Stimulated activated CD4-positive, alpha-beta T cell treated with anti-CD3 and anti-CD28 coated beads, TNF-alpha, amount 100 ng/mL, for 1 hour (primary cell): ENCODE measurements at places on chromosomes 7 and 10.

DNA sequence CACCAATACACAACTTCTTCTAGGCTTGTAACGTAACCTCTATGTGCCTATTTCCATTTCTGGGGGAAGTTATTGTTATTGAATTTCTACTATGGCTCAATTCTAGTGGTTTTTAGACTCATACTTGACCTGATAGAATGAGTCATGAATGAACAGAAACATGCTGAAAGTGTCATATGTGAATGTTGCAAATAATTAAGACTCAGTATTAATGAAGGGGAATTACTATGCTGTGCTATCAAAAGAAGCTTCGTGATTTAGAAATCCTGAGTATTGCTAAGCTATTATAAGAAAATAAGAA lies 135.1 kb upstream of the ZWINT start:
- no peak for DNase-seq

DNA sequence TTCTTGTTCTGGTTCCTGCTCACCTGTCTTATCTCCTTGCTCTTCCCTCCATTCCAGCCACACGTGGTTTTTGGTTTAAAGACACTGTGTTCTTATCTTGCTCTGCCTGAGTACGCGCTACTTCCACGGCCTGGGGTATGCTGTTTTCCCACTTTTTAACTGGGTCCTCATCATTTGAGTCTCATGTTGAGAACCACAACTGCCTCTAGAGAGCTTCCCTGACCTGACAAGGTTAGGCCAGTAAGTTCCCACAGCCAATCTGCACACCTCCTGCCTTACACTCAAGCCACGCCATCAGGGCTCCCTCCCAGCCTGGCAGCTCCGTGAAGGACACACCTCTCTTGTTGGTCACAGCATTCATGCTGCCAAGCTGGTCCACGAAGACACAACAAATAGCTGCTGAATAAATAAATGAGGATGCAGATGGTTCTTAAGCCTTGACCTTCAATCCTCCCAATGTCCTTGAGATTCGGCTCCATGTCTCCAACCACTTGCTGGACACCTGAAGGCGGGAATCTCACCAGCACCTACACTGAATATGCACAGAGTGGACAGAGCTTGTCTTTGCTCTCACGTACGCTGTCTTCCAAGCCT lies 201.7 kb upstream of the KLF14 start:
- no peak for DNase-seq

GRCh38 chr7:45917658-45918057 lies 3.4 kb downstream of the IGFBP3 start:
- DNase-seq, result peak; percentile 38

DNA sequence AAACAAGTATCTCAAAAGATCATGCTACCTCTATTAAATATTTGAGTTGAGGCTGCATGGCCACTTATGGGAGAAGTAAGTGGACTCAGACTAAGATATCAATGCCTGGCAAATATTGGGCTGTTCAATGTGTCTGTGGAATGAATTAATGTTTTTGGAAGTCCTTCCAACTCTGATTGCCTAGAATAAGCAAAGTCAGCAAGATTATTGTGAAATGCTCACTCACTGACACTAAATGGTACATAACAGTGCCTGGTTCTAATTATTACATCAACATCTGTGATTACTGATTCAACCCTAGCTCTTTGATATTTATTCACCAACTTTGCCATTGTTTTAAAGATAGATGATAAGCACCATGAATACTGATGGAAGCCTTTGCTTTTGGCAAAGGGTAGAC lies 45.5 kb upstream of the HDAC9 start:
- no peak for DNase-seq

DNA sequence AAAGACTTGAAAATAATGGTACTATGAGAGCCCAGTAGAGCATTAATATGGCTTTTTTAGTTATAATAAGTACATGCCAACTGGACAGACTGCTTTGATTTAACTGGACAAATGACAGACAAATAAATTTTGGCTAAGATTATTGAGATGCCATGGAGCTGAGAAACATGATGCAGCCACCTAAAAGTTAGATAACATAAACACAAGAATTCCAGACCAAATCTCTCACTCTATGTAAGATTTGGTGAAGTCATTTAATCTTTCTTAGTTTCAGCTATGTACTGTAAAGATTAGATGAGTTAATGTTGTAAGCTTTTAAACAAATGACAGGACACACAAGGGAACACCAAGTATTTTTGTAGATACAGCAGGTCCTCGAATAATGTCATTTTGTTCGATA lies 118.2 kb downstream of the CACNA2D1 start:
- no peak for DNase-seq

- DNase-seq, result no peak
Observed at GRCh38 chr10:127987467-127988380, 80.8 kb downstream of the PTPRE start.

DNA sequence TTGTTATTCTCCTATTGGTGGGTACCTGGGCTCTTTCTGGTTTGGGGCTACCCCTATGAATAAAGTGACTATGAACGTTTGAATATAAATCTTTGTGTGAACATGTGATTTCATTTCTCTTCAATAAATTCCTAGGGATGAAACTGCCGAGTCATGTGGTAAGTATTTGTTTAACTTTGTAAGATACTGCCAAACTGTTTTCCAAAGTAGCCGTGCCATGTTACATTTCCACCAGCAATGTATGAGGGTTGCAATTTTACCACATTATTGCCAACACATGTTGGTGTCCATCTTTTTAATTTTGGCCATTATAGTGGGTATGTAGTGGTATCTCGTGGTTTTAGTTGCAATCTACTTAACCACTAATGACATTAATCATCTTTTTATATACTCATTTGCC lies 94.7 kb downstream of the ZNRF2 start:
- no peak for DNase-seq

DNA sequence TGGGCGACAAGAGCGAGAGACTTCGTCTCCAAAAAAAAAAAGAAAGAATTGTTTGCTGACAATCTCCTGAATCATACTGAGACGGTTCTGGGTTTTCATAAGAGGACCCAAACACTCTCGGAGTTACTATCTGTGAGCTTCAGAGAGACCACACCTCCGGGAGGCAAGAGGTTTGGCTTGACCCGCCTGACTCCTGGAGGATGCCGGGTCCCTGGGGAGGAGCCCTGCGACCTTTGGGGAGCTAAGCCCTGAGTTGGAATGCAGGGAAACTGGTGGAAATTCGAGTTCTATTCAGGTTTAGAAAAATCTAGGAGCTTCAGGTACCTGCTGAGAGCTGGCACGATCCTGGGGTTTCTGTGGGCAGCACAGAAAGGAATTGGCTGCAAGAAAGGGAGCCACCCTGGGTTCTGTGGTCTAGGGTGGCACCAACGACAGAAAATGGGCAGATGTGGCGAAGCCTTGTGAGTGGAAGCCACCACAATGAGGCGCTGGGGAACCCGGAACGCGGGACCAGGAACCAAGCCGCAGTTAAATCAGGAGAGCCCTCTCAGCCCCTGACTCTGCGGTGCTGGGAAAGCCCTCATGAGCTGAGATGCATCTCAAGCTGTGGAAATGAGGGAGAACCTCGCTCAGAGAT lies 21.9 kb upstream of the GATAD1 start:
- DNase-seq, result no peak

DNA sequence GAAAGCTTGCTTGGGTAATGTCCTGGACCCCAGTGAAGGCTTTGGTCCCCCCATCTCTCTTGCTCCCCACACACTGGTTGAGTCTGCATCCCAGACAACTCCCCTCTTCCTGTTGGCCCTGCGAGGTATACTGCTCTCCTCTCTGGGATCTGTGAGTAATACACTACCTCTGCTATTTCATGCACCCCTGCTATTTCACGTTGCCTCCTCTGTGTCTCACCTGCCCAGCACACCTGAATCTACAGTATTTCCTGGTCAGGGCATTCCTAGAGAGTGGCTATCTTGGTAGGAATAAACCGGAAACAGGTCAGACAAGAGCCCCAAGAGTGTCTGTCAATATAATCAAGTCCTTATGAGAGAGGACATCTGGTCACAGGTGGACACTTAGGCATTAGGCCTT lies 114.3 kb upstream of the ODAD2 start:
- no peak for DNase-seq

DNA sequence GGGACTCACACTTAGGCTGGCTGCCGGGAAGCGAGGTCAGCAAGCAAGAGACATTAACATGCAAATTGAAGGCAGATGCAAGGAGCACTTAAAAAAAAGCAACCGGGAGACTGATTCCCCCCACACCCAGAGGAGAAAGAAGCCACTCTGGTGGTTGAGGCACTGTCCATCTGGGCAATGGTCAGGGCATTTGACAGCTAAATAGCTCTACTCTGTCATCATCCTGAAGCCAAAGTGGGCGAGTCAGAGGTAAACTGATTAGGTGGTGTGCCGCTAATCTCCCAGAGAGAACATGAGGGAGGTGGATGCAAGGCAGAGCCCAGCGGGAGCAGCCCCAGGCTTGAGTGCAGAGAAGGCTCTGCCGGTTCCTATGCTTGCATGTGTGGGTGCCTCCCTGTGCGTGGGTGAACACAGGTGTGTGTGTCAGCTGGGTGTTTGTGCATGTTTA lies 100.6 kb downstream of the PLXNA4 start:
- no peak for DNase-seq

DNA sequence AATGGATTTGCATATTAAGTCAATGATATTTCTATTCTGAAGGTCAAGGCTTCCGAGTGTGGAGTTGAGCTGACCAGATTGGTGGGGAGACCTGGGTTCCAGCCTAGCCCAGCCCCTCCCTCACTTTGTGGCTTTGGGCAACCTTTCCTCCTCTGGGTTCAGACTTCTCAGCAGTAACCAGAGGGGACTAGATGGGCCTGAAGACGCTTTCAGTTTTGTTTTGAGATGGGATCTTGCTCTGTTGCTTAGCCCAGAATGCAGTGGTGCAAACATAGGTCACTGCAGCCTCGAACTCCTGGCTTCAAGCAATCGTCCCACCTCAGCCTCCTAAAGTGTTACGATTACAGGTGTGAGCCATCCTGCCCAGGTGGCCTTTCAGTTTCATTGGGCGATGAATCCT lies 68.1 kb upstream of the LEP start:
- DNase-seq, result no peak

DNA sequence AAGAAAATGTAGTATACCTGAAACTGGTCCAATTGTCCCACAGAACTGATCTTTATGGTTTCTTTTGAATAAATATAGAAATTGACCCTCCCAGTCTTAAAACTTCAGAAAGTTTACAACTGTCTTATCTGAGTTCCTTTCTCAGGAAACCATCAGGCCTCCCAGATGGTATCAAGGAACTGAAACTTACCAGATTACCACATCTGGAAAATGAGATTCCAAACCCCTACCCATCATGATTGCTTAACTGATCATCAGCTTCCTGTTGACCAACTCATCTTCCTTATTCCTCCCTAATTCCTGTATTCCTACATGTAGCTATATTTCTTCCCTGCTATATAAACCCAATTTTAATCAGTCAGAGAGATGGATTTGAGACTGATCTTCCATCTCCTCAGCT lies 5.5 kb downstream of the VWDE start:
- no peak for DNase-seq

DNA sequence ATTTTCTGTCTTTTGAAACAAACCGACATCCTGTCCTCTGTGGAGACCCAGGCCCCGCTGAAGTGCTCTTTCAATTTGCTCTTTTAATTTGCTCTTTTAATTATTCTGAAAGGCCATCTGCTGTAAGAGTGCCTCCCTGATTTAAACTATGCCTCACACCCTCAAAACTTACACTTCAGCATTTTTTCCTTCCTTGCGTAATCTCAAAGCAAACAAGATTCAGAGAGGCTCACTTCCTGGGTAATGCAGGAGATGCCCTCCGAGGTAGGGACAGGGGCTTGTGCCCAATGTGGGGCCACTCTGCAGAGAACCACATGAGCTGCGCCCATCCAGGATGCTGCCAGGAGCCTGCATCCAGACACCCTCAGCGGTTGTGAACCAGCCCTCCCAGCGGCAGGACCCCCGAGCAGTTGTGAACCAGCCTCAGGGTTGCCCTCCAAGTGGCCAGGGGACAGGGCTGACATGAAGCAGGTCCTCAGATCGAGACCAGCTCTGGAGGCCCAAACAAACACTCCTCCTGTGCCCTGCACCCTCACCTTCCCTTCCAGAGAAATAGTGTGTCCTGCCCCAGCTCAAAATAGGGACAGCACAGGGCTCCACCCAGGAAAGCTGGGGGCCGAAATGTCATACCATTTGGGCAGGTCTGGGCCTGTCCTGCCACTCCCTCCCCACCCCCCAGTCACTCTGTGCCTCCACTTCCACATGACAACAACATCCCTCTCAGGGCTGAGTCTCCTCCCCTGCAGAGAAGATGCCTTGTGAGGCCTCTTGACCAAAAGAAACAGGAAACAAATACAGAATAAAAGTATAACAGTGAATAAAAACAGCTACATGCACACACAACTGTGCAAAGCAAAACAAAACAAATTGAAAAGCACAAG lies 190.4 kb downstream of the PTPRN2 start:
- DNase-seq, result no peak

DNA sequence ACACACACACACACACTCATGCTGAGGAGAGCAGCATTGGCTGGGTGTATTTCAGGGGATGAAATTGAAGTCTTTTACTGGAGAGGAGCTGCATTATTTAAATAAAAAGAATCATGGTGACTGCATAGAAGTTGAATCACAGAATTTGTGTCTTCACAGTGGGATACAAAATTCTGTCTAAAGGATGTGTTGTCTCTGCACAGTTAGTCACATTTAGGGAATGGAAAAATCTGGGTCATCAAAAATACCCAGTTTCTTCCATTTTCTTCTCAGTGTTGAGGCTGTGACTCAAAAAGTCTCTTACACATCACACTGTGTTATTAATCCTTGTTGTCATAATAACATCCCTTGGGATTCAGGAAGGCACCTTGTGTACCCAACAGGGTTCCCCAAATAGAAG lies 10.9 kb downstream of the PAPSS2 start:
- no peak for DNase-seq

DNA sequence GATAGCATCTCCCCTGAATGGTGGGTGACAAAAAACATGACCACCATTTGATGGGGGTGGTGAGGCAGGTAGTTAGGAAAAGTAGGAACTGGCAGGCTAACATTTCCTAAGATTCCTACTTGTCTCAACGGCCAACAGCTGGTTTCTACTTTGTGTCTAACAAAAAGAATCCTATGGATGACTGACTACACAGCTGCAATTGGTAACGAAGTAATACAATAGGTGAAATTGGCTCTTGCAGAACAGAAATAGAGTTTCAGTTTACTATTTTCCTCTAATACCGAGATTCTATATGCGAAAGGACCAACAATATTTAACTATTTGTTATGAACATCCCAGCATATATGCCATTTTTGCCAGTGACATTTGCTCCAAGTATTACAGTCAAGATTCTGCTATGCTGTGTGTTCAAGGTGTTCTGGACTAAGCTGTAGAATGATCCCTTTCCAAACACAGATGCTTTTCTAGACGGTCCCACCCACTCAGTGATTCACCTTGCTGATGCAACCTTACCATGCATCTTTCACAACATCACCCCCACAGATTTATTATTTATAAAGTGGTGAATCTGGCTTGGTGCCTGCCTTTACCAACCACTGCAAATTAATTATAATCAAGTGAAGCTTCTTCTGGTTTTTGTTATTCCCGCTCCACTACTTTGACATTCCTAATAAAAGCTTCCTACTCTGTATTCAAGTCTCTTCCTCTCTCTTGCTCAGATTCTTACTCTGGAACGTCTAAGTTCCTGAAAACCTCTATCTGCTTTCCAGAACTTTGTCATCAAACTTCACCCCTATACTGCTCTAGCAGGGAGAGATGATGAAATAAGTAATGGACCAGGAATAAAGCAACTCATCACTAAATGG lies 16.8 kb downstream of the BBIP1 start:
- DNase-seq, result no peak

- DNase-seq, result no peak
Observed at GRCh38 chr7:25454562-25455041, 226.3 kb upstream of the NPVF start.
